ENCODE measurements at places on chromosomes 11 and 22. TPM values are rescaled to one million over a fixed set of nuclear protein-coding genes. Genes with fewer than 3 reads are reported as not detected.
A peak's percentile ranks its signal among the peaks of the same experiment; 100 is the strongest.

HORMAD2 gene
- total RNA-seq: not detected

RIMBP3C gene
- total RNA-seq: not detected

DGKZ gene
- 44.0 TPM for total RNA-seq

DEPDC5 gene
- total RNA-seq: 10.6 TPM

RAB3IL1 gene
- total RNA-seq: 14.3 TPM

OR6T1 gene
- not detected for total RNA-seq

GRCh38 chr11:65454311-65454695, 31.7 kb downstream of the NEAT1 start:
- no peak for DNase-seq

- DNase-seq: no peak
Measured at GRCh38 chr11:103051981-103052380, 40.0 kb downstream of the DCUN1D5 start.

- DNase-seq: no peak
Measured at GRCh38 chr22:33418484-33418883, 360.3 kb upstream of the SYN3 start.

- peak; percentile 19 for DNase-seq
Measured at GRCh38 chr11:92811341-92811740, 158.1 kb upstream of the MTNR1B start.

All from esophagus muscularis mucosa (tissue), 4 donors.